NCI-H226 (cell line): ENCODE measurements at places on chromosomes 16 and 17.

- no peak for DNase-seq
These were observed at the start of gene YBX2 for GRCh38 chr17:7294614-7295153. YBX2 (minus strand) TSS chr17:7294639; CDS start chr17:7294500, 139 bp downstream.

DNA sequence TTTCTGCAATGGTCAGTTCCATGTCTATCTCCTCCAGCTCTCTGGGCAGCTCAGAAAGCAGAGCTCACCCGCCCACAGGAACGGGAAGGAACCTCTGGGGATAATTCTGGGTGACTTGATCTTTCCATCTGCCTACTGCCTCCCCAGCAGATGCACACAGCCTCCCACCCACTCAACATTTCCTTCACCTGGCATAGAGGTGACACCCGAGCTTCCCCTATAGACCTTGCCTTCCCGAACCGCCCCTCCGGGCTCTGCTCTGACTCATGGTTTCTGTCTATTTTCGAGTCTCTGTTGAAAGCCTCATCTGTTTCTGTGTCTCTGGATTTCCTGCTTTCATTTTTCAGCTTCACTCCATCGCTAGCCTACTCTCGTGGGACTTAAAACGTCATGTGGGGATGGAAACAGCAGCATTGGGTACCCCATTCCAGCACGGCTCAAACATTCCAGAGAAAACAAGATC, 11.4 kb downstream of the GGA3 start:
- peak; percentile 77 for DNase-seq

DNA sequence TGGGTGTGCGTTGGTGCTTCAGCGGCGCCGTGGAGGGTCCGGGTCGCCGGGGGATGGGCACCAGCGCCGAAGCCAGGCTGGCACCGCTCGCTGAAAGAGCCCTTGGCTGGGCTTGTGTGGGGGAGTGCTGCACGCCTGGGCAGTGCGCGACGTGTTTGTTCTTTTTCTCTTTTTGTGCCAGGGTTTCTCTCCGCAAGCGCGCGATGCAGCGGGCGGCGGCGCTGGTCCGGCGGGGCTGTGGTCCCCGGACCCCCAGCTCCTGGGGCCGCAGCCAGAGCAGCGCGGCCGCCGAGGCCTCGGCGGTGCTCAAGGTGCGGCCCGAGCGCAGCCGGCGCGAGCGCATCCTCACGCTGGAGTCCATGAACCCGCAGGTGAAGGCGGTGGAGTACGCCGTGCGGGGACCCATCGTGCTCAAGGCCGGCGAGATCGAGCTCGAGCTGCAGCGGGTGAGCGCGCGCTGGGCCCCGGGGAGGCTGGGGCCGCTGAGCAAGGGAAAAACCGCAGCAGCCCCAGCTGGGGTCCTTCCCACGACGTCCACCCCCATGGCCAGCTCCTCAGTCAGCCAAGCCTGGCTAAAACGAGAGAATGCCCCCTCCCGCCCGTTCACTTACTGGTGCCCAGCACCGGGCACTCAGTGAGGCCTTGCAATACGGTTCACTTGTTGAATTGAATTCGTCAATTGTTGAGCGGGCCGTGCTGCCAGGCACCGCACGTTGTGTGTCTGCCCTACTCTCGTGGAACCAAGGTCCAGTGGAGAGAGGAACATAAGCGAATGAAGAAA, 541 bp downstream of the GPT2 start:
- DNase-seq: no peak

DNA sequence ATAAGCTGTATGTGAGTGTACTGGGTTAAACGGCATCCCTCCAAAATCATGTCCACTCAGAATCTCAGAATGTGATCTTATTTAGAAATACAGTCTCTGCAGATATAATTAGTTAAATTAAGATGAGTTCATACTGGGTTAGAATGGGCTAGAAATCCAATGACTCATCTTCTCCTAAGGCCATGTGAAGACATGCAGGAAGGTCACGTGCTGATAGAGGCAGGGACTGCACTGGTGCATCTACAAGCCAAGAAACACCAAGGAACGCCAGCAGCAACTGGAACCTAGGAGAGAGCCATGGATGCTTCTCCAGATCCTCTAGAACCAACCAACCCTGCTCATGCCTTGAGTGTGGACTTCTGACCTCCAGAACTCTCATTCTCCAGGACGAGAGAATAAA, 241.0 kb downstream of the XYLT1 start:
- no peak for DNase-seq

DNA sequence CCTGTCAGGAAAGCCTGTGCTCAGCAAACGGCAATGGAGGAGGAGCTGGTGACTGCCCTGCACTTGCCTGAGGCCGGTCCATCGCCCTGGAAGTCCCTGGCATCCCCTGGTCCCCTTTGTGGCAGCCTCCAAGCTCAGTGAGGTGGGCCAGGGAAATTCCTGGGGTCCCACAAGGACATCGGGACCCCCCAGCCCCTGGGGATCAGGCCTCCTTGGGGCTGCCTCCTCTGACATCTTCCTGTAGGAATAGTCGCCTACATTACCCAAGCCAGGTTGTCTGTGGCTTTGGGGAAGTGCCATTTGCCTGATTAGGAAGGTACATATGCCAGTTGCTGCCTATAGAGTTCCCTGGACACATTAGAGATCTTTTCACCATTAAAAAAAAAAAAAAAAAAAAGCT, 7.1 kb upstream of the KRT9 start:
- DNase-seq: no peak
